ENCODE measurements at places on chromosomes 4 and X.

DNA sequence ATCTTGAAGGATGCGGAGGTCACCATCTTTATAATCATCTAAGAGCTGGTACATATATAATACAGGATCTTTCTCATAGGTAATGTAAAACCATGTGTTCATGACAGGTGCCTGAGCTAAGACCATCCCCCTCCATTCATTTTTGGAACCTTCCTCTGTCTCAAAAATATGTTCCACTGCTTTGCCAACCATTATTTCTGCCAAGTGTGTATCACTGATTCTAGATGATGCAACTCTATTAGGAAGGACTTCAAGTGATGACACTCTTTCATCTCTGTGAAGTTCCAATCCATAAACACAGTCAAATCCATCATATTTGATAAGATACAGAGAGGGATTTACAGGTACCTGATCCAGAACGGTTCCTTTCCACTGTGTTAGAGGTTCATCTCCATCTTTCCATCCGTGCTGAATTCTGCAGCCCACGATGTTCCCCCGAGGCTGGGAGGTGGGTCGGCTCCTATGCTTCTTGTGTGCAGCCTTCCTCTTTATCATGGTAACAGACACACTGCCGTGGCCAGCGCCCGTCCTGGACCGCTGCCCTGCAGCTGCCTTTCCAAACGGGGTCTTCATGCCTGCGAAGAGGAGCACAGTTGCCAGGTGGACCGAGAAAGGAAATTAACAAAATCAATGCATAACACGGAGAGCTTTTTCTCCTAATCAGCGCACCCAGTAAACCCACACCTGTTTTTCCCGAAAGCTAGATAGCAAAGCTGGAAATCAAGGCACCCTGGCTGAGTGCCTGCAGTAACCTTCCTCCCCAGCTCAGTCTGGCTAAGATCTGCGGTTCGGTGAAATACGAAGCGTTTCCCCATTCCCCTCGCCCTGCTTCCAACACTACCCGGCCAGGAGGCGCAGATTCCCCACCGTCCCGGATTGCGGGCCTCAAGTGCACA lies 718 bp downstream of the SPIN3 start:
- DNase-seq = peak; percentile 1

DNA sequence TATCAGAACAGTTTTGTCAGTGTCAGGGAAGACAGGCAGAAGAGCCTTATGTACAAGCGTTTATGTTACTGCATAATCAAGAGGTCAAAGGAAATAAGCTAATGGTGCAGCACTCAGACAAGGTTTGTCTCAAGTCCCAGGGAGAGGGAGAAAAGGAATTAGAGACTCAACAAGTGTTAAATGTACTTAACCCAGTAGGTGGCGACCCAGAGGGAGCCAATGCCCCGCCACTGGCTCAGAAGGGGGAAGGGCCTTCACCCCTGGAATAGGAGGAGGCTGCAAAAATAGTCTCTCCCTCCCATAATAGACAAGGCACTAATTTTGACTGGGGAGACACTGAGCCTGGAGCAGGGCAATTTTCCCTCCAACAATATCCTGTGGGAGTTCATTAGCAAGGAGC lies 14.1 kb upstream of the PAPSS1 start:
- no peak for DNase-seq

- DNase-seq = no peak
Observed at GRCh38 chr4:168781341-168781740, 228.7 kb downstream of the CBR4 start.

DNA sequence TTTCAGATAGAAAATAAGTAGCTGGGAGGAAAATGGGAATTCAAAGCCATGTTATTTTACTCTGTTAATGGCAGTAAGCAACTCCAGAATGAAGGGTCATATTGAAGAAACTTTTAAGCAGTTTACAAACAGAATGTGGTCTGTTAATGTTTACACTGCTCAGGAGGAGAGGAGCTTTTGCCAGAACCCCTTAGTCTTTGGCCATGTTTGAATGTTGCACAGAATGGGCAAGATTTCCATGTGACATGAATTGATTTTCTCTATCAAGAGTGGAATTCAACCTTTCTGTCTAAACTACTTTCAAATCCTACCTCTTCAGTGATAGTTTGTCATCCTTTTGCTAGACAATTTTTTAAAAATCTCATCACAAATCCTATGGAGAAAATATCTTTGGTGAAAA lies 115.8 kb upstream of the DGKK start:
- no peak for DNase-seq

DNA sequence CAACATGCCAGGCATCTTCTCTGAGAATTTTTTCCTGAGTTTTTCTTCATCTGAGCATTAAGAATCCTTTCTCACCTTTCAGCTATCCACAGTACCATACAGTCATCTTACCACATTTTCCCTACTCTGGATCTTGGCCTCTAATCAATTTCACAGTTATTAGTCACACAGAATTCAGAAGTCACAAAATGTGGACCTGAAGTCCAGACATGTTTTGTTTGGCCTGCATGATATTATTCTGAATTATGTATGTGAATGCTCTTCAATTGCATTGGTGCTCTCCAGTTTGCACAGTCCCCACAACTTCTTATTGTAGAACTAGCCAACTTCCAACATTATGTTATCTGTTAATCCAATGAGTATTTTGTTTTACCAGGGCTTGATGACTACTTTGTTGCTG lies 102.3 kb upstream of the GRIA3 start:
- peak; percentile 51 for DNase-seq

DNA sequence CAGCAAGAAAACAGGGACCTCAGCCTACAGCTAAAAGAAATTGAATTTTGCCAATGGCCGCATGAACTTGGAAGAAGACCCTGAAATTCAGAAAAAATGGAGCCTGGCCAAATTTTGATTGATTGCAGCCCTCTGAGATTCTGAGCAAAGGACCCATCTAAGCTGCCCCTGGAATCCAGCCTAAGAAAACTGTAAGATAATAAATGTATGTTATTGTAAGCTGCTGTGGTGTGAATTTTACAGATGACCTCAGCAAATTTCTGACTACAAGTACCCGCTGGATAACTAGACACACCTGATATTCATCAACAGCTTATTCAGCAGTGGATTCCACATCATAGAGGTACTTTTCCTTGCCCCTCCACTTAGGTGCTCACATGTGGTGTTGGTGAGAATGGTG lies 119.5 kb upstream of the EPHA5 start:
- DNase-seq = no peak

- peak; percentile 45 for DNase-seq
Observed at GRCh38 chr4:106095408-106095807, 200.1 kb downstream of the NPNT start.

- DNase-seq = no peak
Observed at GRCh38 chr4:115042496-115042895, 70.9 kb downstream of the NDST4 start.

GRCh38 chr4:156176896-156177295 lies 223.2 kb upstream of the CTSO start:
- DNase-seq = no peak

- DNase-seq = no peak
Observed at GRCh38 chrX:119721487-119721886, 28.5 kb upstream of the SEPTIN6 start.

DNA sequence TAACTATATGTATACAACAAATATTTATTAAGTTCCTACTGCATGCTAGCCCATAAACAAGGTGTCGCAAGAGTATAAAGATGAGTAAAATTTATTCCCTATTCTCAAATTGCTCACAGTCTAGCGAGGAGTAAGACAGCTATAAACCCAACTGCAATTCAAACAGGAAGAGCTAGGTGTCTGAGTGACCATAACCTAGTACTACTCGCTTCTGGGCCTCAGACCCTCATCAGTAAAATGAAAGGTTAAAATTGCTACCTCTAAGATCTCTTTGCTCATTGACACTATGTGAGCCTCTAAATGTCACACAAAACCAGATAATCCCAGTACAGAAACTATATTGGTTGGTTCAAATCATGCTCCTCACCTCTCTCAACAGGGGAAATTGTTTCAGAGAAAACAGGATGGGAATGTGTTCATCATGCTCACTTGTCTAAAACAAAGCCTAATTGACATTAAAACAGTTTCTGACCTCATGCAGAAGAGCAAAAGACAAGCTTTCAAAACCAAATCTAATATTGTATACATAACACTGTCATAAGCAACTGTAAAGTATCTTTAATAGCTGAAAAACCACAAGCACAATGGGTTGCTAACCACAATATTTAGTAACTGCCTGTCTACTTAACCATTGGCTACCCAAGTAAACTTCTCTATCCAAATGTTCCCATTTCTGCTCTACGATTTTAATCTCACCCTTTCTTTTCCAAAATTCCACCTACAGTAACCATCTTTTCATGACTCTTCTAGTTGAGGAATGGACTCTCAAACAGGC lies 264.6 kb upstream of the FMR1 start:
- no peak for DNase-seq

DNA sequence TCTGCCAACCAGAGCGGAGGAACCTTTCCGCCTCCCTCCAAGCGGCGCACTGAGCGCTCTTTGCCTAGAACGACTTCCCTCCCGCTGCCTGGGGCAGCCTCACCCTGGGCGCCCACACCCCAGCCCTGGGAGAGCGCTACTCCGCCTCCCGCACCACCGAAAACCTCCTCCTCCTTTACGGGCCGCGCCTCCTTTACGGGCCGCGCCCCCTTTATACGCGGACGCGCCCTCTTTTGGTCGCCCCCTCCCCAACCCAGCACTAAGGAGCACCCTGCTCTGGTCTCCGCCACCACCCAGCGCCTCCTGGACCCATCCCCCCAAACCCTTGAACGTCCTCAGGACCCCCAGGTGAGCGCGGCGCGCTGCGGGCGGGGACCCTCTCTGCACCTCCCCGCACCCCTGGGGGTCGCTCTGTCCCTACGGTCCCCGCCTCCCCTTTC lies 586 bp upstream of the NSG1 start:
- DNase-seq = no peak

DNA sequence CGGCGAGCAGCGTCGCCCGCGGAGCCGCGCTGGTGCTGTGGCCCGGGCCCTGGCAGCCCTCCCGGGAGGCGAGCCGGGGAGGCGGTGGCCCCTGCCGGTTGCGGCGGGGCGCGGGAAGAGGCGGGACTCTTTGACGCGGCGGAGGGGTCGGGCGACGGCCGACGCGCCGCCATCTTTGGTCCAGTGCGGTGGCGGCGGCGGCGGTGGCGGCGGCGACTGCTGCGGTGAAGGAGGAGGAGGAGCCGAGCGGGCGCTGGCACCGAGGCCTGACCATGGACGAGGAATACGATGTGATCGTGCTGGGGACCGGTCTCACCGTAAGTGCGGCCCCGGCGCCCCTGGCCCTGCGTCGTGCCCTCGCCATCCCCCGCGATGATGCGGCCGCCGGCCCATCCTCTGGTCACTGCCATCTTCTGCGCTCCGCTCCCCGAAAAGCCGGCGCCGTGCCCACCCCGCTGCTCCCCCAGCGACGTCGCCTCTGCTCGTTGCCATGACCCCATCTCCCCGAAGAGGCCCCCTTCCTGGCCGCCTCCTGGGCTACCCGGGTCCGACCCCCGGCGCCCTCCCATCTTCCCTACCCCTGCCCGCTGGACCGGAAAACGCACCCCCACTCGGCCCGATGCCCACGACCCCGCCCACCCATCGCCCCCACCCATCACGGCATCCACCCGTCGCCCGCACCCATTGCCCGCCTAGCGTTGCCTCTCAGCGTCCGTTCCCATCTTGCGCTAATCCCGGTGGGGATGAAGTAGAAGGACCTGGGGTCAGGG lies at the start of gene GDI1:
Gene GDI1, plus strand, starts transcription at position 172 of the 770 bp plus-strand sequence. Its CDS starts 101 bp downstream, at position 273.
- DNase-seq = peak; percentile 62

DNA sequence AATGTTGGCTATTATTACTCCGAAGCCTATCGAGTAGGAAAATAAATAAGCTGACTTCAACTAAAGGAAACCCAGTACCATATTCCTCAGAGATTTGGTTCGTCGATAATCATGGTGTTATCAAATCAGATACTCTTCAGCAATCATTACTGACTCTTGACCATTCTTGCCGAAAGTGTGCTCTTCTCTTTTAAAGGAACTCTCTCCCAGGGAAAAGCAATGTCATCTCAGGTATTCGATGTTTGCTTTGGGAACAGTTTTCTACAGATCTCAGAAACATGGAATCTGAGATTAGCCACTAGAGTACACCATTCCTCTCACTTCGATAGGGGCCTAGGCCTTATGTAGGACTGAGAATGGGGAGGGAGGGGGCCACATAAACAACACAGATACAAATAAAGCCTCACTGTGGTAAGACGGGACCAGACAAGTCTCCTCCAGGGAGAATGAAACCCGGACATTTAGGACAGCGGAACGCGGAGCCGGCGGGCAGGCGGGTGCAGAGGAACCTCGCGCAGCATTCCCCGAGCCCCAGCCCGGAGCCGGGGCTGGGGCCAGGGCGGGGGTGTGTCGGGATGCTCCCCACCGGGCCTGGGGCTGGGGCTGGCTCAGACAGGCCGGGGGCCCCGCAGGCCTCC lies 581 bp downstream of the DNAJB14 start:
- peak; percentile 27 for DNase-seq

DNA sequence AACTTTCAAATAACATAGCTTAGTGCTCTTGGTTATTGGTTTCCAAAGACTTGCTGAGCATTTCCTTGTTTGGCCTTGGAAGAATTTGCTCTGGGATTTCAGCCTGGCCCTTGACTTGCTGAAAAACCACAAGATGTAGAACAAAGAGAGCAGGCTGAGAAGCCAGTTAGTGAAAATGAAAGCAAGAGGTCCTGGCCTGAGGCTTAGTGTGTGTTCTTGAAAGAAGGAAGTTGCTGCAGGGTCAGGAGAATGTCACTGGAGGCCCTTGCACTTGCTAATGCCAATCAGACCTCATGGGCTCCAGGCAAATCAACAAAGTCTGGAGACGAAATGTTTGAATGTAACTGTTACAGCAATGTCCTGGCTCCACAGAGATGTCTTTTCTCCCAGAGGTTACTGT lies 79.4 kb downstream of the SYNPO2 start:
- DNase-seq = peak; percentile 91

GRCh38 chrX:130746709-130747342 lies 156.2 kb downstream of the ENOX2 start:
- DNase-seq = peak; percentile 59

GRCh38 chrX:129813662-129814368 lies 29.9 kb downstream of the ZDHHC9 start:
- DNase-seq = no peak

GRCh38 chr4:123524958-123525628 lies 128.5 kb downstream of the SPRY1 start:
- no peak for DNase-seq

DNA sequence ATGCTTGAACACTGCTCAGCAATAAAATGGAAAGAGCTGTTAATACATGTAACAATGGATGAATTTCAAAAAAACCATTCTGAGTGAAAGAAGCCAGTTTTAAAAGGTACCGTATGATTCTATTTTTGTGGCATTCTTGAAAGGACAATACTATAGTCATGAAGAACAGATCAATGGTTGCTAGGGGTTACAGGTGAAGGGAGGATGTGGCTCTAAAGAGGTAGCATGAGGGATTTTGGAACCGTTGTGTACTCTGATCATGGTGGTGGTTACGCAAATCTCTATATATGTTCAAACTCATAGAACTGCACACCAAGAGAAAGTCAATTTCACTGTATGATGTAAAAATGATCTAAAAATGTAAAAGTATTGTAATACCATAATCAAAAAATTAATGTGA lies 40.0 kb upstream of the CTAG2 start:
- DNase-seq = no peak

GRCh38 chr4:79862821-79863220 lies 210.2 kb downstream of the ANTXR2 start:
- DNase-seq = no peak

Data from AG10803 (cell line).